Nucleus accumbens (tissue), 56 donors: ENCODE measurements at places on chromosomes 12 and 14.

- no peak for DNase-seq
These were observed 1439.1 kb upstream of the FLRT2 start for GRCh38 chr14:84090837-84091236.

- no peak for DNase-seq
These were observed 60.7 kb downstream of the PLCZ1 start for GRCh38 chr12:18676996-18677588.

DNA sequence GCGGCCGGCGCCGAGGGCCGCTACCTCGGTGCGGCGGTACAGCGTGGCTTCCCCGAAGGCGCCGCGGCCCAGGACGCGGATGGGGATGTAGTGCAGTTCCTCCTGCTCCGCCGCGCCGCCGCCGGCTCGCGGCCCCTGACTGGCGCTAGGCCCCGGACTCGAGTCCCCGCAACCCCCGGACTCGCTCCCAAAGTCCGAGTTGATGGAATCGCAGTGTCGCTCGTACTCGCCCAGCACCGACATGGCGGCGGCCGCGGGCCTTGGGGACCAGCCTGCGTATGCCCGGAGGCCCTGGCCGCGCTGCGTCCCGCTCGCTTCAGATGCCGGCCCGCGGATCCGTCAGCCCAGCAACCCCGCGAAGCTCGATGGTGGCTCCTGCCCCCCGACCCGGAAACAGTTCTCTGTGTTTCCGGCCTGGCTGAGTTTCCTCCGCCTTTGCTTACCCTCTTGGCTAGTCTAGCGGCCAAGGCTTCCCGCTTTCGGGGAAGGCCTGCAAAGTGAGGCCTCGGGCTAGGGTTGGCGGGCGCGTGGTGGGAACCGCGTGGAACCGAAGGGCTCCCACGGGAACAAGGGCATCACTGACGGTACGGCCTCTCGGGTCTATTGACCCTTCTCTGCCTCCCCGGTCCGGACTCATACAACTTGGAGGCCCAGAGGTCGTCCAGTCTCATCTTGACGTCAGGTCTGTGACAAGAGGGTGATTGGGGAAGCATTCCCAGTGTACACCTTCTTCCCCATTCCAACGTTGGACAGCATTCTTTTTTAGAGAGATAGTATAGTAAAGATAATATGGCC is at the start of gene NEK9:
Gene NEK9 (minus strand): TSS at position 370 of the 795 bp plus-strand sequence. CDS start 127 bp downstream, at position 243.
- DNase-seq = peak; percentile 94

GRCh38 chr12:12744546-12745305 is 27.6 kb downstream of the CDKN1B start:
- DNase-seq = no peak

DNA sequence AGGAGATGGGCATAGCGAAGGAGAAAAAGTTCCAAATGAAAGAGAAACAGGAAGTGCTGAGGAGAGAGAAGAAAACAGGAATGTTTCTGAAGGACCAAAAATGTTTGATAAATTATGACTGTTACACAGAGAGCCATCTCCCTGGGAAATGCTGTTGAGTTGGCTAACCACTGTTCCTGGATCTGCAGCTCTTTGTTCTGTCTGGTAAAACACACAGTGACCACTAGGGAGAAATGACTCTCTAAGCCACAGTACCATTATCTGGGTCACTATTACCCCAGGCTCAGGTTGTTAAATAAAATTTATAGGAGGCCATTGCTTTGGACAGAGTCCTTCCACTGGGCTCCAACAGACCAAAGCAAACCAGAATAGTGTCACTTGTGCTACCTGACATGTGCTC is 219.3 kb downstream of the CRADD start:
- DNase-seq = no peak

GRCh38 chr12:47652521-47653234 is 53.2 kb downstream of the RPAP3 start:
- no peak for DNase-seq

DNA sequence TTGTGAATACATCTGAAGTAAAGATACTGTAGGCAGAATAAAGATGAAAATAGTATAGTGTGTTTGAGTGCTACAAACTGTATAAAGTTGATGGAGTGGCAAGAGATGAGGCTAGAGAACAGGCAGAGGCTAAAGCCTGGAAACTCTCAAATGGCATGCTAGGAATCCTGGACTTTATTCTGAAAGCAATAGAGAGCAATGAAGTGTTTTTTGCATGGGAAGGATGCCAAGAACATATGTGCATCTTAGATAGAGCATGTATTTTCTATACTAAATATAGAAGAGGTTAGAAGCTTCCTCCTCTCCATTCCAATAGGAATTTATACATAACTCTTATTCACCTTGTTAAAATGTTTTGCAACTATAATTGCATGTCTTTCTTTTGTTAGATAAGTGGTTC is 86.3 kb upstream of the TMTC2 start:
- no peak for DNase-seq

GRCh38 chr12:20350495-20350894 is 17.8 kb upstream of the PDE3A start:
- DNase-seq = no peak
